ENCODE measurements at places on chromosomes 7 and 10. TPM values are rescaled to one million over a fixed set of nuclear protein-coding genes. Genes with fewer than 3 reads are reported as not detected.

DNA sequence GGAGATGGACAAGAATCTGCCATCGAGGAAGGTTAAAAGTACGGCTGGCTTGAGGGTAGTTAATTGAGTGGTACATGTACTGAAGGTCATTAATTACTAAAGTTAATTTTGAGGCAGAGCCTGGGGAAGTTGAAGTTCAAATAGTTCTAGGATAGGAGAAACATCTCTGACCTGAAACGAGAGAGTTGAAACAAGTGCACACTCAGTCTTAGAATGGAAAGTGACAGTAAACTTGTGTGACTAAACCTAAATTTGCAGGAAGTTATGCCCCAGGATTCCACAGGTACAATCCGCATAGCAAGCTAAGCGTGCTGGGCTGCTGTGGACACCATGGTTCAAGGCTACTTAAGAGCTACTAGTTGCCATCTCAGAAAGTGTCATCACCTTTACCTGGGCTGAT, 209.9 kb downstream of the CHCHD3 start:
- no peak for DNase-seq

DNA sequence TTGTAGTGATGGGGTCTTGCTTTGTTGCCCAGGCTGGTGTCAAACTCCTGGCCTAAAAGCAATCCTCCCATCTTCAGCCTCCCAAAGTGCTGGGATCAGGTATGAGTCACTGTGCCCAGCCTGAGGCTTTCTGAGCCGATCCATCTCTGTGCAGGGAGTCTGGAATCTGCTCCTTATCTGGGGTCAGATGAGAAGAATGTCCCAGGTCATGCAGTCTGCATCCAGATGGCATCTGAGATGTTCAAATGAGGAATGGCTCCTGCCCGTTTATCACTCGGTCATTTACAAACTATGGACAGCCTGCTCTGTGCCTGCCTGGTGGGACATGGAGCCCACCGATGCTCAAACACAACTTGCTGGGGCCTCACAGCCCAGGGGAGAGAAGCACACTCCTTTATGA, 11.1 kb upstream of the SLC18A3 start:
- DNase-seq: peak; percentile 78

DNA sequence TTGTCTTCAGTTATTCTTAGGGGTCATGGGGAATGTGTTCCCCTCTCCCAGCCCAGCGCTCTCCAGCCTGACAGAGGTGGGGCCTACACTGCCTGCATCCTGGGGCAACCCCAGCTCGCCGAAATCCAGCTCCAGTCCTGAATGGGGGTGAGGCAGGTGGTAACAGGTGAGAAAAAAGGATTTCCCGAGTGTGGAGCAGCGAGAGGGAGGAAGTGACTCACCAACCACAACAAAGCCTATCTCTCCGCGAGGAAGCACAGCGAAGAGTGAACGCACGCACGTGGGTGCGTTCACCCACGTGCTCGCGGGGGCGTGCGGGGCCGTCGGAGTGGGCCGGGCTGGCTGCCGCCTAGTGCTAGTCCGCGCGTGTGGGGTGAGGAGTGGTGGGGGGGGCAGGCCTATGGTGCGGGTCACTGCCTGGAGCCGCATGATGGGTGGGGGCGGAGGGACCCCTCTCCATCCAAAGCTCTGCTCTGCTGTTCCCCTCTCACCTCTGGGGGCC, 855 bp upstream of the PALD1 start:
- peak; percentile 54 for DNase-seq

GRCh38 chr7:135493362-135493761, 16.5 kb downstream of the CNOT4 start:
- DNase-seq: no peak

DNA sequence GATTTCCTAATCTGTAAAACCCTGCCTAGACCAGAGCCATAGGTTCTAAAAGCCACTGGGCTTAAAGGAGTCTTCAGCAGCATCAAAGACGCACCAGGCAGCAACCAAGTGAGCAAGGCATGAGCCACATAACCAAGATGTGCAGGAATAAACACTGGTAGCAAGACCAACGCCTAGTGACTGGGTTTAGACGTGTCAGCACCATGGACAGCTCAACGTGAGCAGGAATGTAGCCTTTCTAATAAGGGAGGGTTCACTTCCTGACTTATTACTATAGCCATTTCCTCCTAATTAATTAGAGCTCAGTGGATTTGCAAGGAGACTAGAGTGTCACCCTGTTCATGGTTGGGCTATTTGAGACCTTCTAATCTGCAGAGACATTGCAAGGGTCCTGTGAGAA, 223.7 kb downstream of the LHFPL3 start:
- DNase-seq: peak; percentile 38

GRCh38 chr10:110073896-110074295, 66.1 kb downstream of the ADD3 start:
- DNase-seq: no peak

The ACHE gene
- total RNA-seq: not detected

The COL26A1 gene
- 0.12 TPM for total RNA-seq
